ENCODE measurements at places on chromosomes 4 and X. TPM values are rescaled to one million over a fixed set of nuclear protein-coding genes. Genes with fewer than 3 reads are reported as not detected.

- no peak for DNase-seq
These were observed 33.3 kb downstream of the CLDN22 start for GRCh38 chr4:183286590-183287308.

DNA sequence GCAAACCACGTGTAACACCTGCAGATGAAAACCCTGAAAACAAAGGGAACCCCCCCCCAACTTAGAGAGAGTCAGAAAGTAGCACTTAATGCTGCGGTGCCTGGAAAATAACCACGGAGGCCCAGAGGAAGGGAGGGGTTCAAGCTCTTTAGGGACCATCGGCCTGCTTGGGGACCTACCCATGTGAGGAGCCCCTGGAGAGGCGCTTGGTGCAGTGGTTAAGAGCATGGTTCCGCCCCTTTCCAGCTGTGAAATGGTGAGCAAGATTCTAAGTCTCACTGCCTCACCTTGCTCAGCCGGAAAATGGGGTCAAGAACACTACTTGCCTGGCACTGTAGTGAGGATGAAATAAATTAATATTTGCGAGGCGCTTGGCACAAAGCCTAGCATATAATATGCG, 13.8 kb downstream of the SLC25A5 start:
- no peak for DNase-seq

- peak; percentile 22 for DNase-seq
These were observed 38.0 kb downstream of the MAGEE2 start for GRCh38 chrX:75746891-75747639.

DNA sequence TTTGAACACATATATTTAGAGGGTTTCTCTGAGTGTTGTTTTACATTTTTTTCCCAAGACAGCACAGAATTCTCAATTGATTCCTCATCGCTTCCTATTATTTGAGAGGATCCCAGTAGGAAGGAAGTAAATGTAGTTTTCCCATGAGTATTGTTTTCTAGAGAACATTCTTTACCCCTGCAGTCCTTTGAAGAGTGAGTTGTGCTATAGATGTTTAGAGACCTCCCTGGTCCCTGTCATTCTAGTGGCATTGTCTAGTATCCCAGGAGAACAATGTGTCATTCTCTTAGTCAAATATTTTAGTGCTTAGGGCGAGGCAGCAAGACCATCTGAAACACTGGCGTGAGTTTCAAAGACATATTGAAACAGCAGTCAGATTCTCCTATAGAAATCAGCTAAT, 32.5 kb downstream of the SORBS2 start:
- DNase-seq: no peak

DNA sequence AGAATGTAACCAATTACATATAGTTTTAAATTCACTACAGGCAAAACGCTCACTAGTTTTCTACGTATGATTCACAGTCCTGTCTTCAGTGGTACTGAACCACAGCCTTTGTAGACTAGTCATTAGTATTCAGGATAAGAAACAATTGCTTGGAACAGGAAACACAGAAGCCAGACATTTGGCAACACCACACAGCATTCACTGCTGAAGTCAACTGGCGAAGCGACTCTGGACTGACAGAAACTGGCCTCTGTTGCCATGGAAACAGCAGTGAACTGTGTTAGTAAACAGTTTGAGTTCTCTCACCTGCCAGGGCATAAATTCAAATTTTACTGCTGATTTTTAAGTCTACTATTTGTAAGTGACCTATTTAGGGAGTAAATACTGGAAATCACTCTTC, 57.6 kb downstream of the MAPK10 start:
- peak; percentile 79 for DNase-seq

DNA sequence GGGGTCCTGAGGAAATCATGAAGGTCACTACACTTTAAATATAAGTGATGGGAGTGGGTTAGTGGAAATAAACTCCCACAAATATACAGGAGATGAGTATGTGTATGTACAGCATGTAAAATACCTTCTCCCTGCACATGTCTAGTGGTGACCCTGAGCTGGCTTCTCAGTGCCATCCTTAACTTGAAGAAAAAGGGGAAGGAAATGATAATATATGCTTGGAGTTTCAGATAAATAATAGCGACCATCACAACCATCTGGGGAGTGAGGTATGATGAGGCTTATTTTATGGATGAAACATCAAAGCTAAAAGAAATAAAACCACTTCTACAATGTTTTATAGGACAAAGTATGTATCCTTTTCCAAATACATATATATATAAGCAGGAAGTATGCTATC, 41.0 kb upstream of the SORBS2 start:
- no peak for DNase-seq

DNA sequence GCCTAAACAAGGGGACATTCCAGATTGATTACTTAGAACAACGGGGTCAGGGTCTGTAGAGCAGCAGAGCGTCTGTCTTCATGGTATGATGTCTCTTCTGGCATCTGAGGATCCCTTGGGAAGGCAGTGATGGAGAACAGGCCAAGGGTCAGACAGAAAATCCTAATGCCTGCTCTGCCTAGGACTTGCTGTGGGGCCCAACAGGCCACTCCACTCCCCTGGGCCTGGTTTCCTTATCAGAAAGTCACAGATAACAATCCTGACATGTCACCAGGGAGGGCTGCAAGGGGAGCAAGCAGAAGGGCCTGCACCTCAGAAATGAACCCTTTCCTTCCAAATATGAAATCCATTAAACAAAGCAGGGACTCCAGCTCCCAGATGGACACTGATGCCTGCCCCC, 21.4 kb upstream of the ARHGAP6 start:
- no peak for DNase-seq

DNA sequence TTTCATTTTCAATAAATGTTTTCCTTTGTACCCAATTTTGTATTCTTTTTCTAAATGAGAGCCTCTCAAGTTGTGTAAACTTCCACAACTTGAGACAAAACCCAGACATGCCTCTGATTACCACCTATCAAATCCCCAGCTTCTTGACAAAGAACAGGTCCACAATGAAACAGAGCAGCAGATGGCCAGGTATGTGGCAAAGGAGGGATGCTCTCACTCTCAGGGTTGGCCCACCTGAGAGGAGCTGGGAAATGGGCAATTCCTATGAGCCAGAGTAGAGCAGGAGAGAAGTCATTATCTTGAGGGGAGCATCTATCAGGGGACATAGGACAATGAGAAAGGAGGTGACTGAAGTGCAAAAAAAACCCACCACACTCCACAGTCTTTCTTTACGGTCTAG, 273.5 kb upstream of the FAM241A start:
- DNase-seq: no peak

- DNase-seq: no peak
These were observed 49.5 kb upstream of the GC start for GRCh38 chr4:71833232-71833900.

GRCh38 chr4:8128100-8128856, 30.3 kb downstream of the ABLIM2 start:
- DNase-seq: no peak

GRCh38 chr4:87370068-87370467, 20.9 kb downstream of the HSD17B11 start:
- DNase-seq: no peak

DNA sequence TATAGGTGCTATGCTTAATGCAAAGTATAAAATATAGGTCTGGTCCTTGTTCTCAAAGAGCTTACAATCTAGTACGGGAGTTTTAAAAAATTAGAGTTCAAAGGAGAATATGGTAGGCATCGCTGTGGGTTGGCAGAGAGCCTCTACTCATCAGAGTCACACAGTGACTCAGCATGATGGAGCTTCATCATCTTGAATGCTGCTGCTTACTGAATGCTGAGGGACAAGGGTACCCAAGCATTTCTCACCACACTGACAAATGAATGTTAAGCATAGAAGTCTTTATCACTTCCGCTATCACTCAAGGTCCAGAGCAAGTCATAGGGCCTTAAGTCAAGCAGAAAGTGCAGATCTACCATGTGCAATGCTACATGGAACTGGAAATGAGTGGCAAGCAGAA, 268.6 kb upstream of the IGFBP7 start:
- no peak for DNase-seq

DNA sequence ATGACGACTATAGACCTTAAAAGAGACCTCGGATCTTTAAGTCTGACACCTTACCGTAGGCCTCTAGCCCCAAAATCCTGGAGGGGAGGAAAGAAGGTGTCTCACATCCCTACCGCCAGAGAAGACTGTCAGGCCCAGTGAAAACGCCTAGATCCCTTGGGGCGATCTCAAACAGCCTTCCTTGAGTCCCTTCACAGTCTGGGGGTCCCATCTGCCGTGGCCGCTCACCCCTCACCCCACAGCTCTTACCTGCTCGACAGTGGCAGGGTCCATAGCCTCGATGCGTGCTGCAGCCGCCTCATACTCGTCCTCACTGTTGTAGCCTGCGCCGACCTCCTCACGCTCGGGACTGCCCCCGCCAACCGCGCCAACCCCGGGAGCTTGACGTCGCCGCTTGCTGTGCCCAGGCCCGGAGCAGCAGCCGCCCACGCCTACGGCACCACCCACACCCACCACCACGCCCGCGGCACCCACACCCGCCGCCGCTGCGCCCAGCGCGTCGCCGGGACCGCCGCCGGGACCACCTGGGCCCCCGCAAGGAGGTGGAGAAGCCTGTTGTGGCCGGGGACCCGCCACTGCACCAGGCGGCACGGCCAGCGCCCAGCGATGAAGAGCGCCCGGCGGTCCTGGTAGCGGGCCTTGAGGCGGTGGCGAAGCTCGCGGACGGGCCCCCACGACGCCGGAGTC, 536 bp downstream of the OTUD5 start:
- no peak for DNase-seq

Gene GNRHR
- 0.29 TPM for polyA plus RNA-seq

Gene PTPN13
- polyA plus RNA-seq: 3.7 TPM

All from muscle of arm (tissue), 14 donors.